ENCODE measurements at places on chromosomes 5 and 9.

DNA sequence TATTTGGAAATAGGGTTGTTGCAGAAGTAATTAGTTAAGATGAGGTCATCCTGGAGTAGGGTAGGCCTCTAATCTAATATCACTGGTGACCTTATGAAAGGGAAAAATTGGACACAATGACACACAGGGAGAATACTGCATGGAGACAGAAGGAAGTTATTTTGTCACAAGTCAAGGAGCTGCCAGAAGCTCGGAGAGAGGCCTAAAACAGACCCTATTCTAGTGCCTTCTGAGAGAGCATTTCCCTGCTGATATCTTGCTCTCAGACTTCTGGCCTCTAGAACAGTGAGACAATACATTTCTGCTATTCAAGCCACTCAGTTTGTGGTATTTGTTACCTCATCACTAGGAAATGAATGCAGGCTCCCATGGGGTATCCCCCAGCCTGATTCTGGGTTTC, 332.9 kb downstream of the CSNK1G3 start:
- no peak for DNase-seq

GRCh38 chr5:148020257-148020988, 43.4 kb upstream of the SPINK5 start:
- DNase-seq, result no peak

GRCh38 chr9:131610231-131610761, 65.0 kb downstream of the PRRT1B start:
- no peak for DNase-seq

DNA sequence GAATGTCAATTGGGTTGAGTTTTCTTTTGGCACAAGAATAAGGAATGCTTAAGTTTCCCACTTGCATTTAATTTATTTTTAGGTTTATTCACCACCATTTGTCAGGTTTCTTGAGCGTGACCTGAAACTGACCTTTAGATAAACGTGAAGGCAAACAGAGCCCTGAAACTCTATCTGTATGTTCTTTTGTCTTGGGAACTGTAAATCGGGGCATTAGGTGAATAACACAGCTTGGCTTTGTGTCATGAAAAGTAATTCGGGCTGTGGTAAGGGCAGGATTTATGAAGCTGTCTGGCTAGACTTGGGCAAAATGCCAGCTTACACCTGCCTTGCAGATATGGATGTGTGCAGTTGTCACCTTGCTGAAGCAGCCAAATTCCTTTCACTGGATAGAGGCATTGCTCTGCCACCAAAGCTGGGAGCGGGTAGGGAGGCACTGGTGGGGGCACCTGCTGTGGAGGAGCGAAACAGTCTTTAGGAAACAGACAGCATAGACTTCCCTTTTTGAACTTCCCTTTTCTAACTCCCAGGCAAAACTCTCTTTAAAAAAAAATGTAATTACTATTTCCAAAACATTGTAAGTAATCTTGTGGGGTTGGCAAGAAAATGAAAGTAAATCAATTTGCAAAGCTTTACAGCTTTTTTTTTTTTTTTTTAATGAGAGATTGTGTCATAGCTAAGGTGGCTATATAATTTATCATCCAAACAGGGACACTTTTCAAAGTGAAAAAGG, 545.2 kb downstream of the CSNK1G3 start:
- no peak for DNase-seq
